ENCODE measurements at places on chromosomes 6 and 20. TPM values are rescaled to one million over a fixed set of nuclear protein-coding genes. Genes with fewer than 3 reads are reported as not detected.
A peak's percentile ranks its signal among the peaks of the same experiment; 100 is the strongest.

GRCh38 chr6:155678361-155678760, 222.7 kb upstream of the NOX3 start:
- DNase-seq = no peak

GRCh38 chr6:138219398-138219797, 1.1 kb upstream of the PBOV1 start:
- DNase-seq = no peak

GRCh38 chr6:155274533-155274932, 10.7 kb downstream of the CLDN20 start:
- no peak for DNase-seq

- DNase-seq = no peak
Measured at GRCh38 chr6:163915131-163915530, 500.6 kb downstream of the QKI start.

GRCh38 chr6:124479991-124480430, 482.2 kb upstream of the RNF217 start:
- no peak for DNase-seq

DNA sequence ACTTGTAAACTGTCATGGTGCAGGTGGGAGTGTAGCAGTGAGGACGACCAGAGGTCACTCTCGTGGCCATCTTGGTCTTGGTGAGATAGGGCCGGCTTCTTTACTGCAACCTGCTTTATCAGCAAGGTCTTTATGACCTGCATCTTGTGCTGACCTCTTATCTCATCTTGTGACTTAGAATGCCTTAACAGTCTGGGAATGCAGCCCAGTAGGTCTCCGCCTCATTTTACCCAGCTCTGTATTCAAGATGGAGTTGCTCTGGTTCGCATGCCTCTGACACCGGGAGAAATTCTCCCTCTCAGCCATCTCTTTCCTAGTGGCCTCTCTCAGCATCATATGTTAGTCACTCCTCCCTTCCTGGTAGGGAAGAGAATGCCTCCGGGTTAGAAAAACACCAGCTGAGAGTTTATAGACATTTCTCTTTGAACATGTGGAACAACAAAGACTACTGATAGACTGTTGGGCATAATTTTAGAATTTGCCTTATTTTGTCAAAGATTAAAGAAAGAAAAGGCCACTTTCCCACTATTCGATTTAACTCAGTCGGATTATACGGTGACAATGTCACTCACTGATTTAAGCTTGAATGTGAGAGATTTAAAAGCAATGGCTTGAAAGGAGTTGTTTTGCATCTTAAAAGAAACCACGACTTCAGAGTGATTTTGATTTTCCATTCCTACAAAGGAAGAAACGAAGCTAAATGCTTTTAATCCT, 67.9 kb upstream of the SNX9 start:
- DNase-seq = no peak

SH3BGRL2 gene
- 8.6 TPM for total RNA-seq

SLC17A2 gene
- total RNA-seq = not detected

- no peak for DNase-seq
Measured at GRCh38 chr6:75467966-75468365, 25.6 kb downstream of the FILIP1 start.

DNA sequence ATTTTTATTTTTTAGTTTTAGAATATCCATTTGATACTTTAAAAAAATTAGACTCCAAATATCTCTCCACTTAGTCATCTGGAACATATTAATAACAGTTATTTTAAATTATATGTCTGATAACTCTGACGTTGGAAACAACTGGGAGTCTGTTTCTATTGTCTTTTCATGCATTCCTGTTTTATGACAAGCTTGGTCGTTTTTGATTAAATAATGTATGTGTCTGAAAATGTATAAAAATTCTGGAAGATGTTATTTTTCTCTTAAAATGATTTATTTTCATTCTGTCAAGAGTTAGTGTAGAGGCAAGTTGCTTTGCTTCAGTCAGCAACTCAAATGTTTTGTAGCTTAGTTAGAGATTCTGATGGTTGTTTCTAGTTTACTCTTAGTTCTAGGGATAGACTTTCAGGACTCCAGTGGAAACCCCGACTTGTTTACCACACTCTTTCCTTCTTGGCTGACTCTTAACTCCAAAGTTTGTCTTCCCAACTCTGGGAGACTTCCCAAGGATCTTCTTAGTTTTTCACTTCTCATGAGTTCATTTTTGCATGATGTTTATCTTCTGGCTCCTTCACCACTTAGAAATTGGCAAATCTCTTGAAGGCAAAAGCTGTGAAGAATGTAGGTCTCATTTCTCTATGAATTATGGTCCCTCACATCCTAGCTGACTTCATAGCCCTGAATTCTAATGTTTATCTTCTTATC, 190.9 kb downstream of the LAMA2 start:
- no peak for DNase-seq

UST gene
- 35.1 TPM for total RNA-seq

- DNase-seq = no peak
Measured at GRCh38 chr20:50098259-50098658, 14.7 kb downstream of the UBE2V1 start.

OR2H1 gene
- total RNA-seq = not detected

SLC32A1 gene
- total RNA-seq = not detected

GRCh38 chr20:56865055-56865454, 235.9 kb downstream of the TFAP2C start:
- DNase-seq = no peak

GRCh38 chr6:64266351-64266821, 630.8 kb downstream of the PHF3 start:
- no peak for DNase-seq

DNA sequence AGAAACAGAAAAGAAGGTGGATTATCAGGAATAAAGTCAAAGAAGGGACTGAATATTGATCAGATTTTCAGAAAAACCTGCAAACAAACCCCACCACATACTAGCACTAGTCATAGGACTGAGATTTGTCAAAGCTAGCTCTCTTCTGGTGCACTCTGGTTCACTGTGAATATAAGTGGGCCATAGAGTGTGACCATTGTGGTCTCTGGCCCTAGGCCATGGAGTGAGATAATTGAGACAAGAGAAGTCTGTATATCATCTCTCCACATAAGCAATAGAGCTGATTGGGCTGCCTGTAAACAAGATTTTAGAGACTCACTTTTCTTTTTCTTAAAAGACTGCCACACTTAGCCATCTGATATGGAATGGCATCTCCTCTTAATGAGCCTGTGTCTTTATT, 247.2 kb downstream of the LAMA2 start:
- DNase-seq = no peak

DNA sequence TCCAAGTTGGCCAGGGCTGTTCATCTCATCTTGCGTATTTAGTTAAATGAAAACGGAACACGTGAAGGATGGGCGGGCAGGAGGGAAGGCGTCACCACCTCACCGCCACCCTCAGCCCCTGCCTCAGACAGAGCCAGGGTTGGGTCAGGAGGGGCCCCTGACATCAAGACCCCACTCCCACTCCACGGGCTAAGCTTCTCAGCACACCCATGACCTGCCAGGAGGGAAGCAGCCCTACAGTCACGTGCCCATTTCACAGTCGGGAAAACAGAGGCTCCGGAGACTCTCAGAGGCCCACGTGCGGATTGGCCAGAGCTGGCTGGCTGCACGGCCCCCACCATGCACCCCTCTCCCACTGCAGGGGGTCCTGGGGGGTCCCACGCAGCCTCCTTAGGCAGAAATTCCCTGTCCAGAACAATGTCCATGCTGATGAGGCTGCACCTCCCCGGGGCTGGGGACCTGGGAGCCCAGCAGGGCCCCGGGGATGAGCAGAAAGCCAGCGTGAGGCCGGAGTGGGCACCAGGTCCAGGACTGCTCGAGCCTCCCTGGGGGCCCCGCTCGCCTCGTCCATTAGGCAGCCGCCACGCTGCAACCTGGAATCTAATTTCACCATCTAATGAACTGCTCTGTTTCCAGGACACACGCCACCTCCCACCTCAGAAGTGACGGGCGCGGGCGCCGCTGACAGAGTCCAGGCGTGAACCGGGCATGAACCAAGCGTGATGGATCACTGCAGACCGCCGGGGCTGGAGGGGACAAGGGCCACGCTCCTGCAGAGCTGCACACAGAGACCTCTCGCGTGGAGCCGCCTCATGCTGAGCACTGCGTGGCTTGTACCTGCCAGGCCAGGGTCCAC, 15.8 kb downstream of the KCNQ2 start:
- DNase-seq = no peak

DNA sequence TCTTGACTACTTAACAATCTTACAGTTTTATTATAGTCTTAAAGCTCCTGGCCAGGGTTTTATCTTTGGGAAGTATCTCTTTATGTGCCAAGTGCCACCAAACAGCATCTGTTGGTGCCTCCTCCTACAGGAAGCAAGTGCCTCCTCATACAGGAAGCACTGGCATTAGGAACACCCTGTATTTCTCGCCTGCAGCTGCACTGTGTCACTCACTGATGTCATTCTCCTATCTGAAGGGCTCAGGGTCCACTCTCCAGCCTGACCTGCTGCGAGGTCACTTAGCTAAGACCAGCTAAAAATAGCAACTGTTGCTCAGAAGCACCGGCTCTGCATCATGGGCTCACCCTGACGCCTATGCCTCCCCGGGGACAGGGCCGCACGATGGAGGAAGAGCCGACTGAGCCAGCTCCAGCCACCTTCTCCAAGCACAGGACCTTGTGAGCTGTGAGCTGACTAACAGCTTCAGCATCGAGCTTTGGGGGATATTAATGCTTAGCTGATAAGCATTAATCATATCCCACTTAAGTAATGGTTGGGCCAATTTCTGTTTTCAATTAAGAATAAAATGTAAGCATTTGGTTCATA, 66.3 kb upstream of the CD93 start:
- DNase-seq = no peak

DNA sequence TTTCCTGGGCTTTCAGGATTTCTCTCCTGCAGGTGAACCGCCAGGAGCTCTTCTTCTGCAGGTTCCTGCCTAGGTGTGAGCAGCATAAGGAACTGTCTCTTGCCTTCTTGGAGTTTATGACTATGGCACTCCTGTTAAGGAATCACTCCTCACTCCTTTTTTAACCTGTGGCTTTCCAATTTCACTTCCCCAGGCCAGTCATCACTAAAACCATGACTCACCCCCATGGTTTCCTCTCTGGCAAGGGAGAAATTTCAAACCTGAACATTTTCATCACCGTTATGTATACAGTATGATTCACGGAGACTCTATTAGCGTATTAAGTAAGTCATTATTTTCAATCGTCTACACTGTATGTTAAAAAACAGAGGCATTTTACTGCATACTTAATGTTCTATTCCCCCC, 78.2 kb upstream of the ARID1B start:
- DNase-seq = no peak

GRCh38 chr6:108875161-108875555, 26.9 kb downstream of the ARMC2 start:
- no peak for DNase-seq

BACH2 gene
- total RNA-seq = 2.5 TPM

TRIM15 gene
- total RNA-seq = not detected

COL12A1 gene
- 1.9 TPM for total RNA-seq

CNBD2 gene
- total RNA-seq = 4.8 TPM

SLC44A4 gene
- total RNA-seq = 0.48 TPM

NTSR1 gene
- total RNA-seq = 1.1 TPM

IMPG1 gene
- total RNA-seq = not detected

- DNase-seq = peak; percentile 52
Measured at GRCh38 chr6:169866140-169866534, 114.7 kb downstream of the ERMARD start.

- DNase-seq = peak; percentile 99
Measured at GRCh38 chr20:33674294-33675135, at the start of gene NECAB3. NECAB3 (minus strand) TSS chr20:33674428; CDS start chr20:33674352, 76 bp downstream.

GRCh38 chr20:37316775-37317170, 27.3 kb downstream of the MANBAL start:
- no peak for DNase-seq

GRCh38 chr6:163389354-163389753, 25.2 kb upstream of the QKI start:
- DNase-seq = no peak

GRCh38 chr6:125252891-125253290, 48.9 kb downstream of the HDDC2 start:
- DNase-seq = no peak
